ENCODE measurements at places on chromosomes 1 and 21.

DNA sequence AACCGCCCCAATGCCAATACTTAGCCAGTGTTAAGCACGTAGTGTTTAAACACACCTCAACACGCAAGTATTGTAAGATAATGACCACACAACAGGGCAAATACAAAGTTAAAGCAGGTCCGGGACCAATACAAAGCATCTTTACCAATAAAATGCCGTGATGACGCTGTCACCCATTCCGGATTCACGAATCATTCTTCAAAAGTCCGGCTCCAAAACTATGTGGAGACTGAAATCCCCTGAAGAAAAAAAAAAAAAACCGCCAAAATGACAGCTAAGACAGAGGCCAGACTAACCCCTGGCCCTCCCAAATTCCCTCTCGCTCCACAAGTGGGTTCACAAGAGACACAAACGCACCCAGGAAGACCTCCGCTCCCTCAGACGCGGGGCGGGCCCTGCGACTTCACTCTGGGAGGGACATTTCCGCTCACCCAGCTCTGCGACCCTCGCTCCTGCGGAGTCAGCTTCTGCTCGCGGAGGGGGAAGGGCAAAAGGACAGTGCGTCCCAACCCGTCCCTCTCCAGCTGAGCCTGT is 625 bp upstream of the DARS2 start:
- DNase-seq = no peak

GRCh38 chr1:173417563-173417962 is 59.6 kb upstream of the PRDX6 start:
- DNase-seq = no peak

GRCh38 chr1:246153796-246154212 is 353.3 kb downstream of the SMYD3 start:
- no peak for DNase-seq

- DNase-seq = no peak
Measured at GRCh38 chr1:171727778-171728177, 14.1 kb downstream of the VAMP4 start.

DNA sequence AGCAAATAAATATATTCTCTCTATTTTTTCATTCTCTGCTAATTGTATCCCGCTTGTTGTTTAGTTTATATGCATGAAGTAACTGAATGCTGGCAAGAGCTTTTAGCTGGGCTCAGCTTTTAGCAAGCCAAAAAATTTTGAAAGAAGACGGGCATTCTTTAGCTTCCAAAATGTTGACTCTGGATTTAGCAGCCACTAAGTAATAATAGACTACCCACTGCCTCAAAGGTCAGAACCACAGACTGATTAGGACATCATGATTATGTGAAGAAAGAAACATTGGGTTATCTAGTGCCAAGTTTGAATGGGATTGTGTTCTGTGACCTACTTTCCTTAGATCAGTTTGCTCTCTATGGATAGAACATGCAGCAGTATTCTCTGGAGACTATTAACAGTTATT is 80.3 kb upstream of the DPH5 start:
- DNase-seq = no peak

DNA sequence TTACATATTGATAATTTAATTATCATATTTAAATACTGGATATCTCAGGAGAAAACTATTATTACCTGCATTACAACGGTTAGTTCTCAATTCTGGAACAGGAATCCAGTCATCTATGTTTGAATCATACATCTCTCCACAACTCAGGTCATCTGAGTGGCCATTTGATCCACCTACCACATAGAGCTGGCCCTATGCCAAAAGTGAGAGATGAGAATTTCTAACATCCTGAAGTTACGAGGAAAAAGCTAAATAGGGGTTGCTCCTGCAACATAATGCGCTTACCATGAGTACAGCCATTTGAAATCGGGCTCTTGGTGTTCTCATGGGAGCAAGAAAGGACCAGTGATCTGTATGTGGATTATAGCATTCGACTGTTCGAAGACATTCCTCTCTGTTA is 16.9 kb downstream of the IVNS1ABP start:
- DNase-seq = no peak

DNA sequence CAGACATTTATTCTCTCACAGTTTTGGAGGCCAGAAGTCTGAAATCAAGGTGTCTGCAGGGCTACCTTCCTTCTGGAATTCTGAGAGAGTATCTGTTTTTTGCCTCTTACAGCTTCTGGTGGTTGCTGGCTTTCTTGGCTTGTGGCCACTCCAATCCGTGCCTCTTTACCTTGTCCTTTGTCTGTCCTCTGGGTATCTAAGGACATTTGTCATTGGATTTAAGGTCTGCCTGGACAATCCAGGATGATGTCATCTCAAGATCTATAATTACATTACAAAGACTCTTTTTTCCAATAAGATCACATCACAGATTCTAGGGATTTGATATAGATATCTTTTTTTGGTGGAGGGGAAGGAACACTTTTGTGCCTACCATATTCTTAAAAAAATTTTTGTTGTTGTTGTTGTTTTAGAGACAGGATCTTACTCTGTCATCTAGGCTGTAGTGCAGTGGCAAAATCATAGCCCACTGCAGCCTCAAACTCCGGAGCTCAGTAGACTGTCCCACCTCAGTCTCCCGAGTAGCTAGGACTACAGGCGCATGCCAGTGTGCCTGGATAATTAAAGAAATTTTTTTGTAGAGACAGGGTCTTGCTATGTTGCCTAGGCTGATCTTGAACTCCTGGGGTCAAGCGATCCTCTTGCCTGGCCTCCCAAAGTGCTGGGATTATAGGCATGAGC is 61.9 kb downstream of the XPR1 start:
- no peak for DNase-seq

Data from amygdala (tissue), 56 donors.